ENCODE measurements at places on chromosomes 4 and X.
A peak's percentile ranks its signal among the peaks of the same experiment; 100 is the strongest.

DNA sequence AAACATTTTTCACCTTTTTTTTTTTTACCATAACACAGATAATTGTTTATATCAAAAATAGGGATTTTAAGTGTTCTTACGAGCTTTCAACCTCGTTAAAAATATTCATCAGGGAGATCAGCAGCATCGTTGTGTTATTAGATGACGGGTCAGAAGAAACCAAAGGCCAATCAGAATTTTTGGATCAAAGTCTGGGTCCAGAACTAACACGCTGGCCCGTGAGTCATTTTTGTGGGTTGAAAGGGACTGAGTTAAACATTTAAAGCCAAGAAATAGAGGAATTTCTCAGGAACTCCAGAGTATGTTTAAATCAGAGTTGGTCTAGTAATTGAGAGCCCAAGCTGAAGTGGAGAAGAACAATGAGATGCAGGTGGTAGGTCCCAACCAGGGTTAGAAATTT lies 170.8 kb downstream of the TLL1 start:
- DNase-seq: no peak

DNA sequence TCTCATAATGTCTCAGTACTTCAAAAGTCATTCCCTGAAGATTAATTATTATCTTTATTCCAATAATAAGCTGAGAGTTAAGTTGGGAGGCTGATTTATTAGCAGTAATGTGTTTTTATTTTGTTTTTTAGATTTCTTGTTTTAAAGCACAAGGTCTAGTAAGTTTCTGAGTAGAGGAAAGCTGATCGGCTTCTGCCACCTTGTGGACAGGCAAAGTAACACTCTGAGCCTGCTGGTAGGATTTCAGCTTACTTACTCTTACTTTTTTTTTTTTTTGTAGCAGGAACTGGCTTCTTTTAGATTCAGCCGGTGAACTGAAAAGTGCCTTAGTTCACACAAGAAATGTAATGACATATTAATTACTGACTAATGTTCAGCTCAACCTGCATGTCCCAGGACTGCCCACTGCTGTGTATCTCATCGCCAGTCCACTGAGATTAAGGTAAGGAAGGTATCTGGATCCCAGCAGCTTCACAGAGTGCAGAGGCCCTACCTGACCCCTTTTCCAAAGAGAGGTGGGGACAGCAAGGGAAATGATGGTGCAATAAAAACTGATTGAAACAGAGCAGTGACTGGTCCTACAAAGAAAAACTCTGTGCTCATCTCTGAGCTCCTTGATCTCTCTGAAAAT lies 126.5 kb downstream of the ADGRA3 start:
- DNase-seq: peak; percentile 82

GRCh38 chr4:138409670-138410069 lies 167.5 kb upstream of the SLC7A11 start:
- no peak for DNase-seq

GRCh38 chr4:156799121-156799589 lies 172.4 kb downstream of the PDGFC start:
- peak; percentile 81 for DNase-seq

GRCh38 chrX:1249101-1249887 lies 19.3 kb upstream of the CSF2RA start:
- DNase-seq: peak; percentile 17

GRCh38 chr4:128718768-128719167 lies 90.7 kb upstream of the JADE1 start:
- peak; percentile 89 for DNase-seq

DNA sequence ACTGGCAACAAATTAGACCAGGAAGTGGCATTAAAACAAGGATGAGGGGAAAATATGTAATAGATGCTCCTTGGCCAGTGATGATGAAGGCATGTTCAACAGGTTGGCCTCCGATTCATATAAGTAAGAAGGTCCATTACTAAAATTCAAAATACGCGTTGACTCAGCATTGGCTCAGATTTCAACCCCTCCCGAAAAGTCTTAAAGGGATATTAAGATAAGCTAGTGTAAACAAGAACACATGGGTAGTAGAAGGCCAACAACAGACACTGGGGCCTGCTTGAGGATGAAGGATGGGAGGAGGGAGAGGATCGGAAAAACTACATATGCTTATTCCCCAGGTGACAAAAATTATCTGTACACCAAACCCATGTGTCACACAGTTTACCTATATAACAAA lies 19.1 kb upstream of the LAP3 start:
- no peak for DNase-seq

DNA sequence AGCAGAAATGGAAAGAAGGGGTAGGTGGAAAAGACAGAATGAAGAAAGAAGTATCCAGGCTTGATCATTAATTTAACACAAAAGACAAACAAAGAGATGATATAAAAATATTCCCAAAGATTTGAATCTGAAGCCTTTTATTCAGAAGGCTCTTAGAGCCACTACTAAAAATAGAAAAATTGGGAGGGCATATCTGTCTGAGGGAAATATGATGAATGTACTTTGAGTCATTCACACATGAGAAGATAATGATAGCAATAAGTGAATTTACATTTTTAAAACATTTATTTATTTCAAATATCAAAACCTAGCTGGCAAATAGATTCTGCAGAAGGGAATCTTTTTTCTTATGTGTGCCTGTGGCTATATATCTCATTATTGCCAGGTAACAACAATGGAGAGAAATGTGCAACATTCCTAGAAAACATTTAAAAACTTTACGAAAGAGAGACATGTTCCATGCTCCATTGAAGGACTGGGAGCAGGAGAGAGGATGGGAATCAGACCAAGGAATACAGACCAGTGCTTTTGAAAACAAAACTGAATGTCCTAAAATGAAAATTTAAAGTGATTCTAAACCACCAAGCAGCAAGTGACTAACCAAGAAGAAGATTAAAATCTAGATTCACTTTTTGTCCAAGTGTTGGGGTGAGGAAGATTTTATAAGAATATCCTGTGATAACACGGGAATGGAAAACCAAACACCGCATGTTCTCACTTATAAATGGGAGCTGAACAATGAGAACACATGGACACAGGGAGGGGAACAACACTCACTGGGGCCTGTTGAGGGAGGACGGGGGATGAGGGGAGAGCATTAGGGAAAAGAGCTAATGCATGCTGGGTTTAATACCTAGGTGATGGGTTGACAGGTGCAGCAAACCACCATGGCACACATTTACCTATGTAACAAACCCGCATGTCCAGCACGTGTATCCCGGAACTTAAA lies 41.2 kb downstream of the ANXA5 start:
- no peak for DNase-seq

DNA sequence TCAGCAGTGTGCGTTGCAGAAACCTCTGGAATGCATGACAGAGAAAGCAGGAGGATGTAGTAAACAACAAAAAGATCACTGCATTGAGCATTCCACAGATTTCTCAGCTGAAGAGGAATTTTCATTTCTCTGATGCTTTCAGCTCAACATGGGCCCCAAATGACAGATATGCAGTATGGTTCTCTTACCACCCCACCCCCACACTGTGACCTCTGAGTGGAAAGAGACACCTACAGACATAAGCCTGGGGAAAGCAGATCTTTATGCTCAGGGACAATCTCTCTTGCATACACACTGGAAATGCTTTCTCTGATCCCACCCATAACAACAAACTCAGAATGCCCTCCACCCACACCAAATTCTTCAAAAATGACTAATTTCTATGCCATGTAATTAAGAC lies 983.7 kb upstream of the LCORL start:
- peak; percentile 22 for DNase-seq

DNA sequence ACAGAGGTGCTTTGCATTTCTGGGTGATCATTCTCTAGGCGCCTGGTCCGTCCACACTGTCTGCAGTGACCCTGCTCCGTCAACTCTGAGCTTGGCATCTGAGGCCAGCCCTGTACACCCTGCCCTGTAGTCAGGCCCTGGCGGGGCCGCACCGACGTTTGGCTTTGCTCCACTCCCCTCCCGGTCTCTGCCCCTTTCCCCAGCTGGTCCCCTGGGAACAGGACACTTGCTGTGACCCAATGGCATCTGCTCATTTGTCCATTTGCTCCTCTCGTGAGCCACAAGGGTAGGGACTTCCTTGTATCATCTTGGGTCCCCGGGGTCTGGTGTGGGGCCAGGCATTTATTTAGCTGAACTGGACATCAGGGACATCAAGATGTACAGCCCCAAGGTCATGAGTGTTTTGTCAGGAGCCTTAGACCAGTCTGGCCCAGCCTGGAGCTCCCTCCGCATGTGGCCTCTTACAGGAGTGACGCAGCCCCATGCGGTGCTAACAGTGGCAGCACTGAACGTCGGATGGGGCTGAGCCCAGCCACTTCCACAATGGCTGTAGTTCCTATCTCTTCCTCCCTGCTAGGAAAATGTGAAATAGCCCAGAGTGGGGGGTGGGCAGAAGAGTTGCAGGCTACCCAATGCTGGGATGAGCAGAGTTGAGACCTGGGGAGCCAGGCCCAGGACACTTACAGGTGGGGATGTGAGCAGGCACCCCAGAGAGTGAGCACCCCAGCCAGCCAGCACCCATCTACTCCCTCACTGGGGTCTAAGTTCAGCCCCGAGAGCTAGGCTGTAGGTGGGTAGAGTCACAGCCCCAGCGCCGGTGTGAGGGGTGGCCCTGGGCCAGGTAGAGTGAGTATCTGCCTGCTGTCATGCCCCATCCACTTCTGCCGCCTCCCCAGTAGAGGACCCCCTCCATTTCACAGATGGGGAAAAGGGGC lies 2.0 kb upstream of the SH3BP2 start:
- no peak for DNase-seq

DNA sequence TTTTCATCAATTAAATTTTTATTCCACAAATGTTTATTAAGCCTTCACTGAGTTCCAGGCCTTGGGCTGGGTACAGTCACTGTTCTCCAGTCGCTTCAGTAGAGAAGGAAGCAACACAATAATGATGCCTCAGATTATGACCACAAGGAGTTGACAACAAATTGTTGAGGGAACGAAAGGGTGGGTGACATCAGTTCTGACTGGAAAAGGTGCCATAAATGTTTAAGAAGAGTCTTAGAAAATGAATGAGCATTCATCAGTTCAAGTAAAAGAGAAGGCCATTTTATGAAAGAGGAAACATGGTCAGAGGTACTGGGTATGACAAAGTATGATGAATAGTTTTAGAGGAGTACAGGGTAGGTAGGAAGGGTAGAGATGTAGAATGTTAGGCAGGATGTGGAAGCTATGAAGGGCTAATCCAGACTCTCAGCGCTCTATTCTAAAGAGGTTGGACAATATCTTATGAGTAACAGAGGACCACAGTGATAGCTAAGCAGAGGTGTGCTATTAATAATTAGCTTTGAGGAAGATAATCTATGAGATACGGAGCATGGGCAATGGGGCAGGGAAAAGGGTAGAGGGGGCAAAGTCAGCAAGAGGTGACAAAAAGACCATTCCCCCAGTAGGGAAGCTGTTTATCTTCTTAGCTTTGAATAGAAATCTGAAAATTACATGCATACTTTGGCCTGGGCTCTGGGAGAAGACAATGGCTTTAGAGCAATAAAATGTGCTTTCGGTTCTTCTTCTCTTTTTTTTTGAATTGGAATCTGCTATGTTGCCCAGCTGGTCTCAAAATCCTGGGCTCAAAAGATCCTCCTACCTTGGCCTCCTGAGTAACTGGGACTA lies 20.4 kb downstream of the AFP start:
- DNase-seq: no peak

GRCh38 chrX:68833855-68834331 lies 5.1 kb downstream of the EFNB1 start:
- no peak for DNase-seq

GRCh38 chr4:74157561-74158465 lies at the start of gene MTHFD2L:
TSS of gene MTHFD2L (plus strand) at chr4:74158118. CDS start at chr4:74158139, 21 bp downstream.
- DNase-seq: peak; percentile 94

GRCh38 chr4:45438047-45438446 lies 685.8 kb downstream of the GABRG1 start:
- DNase-seq: no peak

GRCh38 chr4:68218044-68218443 lies 27.4 kb downstream of the TMPRSS11B start:
- no peak for DNase-seq

GRCh38 chrX:40068048-40068447 lies 29.7 kb downstream of the BCOR start:
- no peak for DNase-seq

GRCh38 chrX:154317391-154317995 lies 21.9 kb downstream of the TKTL1 start:
- DNase-seq: no peak

DNA sequence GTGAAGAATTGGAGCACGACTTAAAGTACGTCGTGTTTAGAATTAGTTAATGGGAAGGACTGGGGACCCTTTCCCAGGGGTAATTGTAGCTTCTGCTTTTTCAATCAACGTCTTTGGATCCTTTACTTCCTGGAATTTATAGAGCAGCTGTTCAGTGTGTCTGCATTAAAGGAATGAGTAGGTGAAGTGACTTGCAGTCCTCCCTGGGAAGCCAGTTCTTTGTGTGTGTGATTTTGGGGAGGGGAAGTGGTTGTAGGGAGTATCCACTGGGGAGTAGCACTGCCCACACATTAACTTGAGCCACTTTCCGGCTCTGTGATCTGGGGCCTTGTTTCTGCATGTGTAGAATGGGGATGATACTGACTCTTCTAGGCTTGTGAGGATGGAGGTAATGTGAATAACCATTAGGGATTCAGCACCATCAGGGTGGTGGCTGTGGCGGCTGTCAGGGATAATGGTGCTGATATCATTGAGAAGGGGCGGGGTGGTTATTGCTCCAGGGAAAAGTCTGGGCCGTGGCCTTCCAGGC lies 54.7 kb downstream of the TMEM131L start:
- DNase-seq: no peak
